ENCODE measurements at places on chromosomes 4 and X. TPM values are rescaled to one million over a fixed set of nuclear protein-coding genes. Genes with fewer than 3 reads are reported as not detected.

- DNase-seq = no peak
Measured at GRCh38 chrX:41870719-41871151, 52.6 kb downstream of the CASK start.

GRCh38 chr4:144340931-144341330 is 200.4 kb upstream of the GYPA start:
- DNase-seq = no peak

DNA sequence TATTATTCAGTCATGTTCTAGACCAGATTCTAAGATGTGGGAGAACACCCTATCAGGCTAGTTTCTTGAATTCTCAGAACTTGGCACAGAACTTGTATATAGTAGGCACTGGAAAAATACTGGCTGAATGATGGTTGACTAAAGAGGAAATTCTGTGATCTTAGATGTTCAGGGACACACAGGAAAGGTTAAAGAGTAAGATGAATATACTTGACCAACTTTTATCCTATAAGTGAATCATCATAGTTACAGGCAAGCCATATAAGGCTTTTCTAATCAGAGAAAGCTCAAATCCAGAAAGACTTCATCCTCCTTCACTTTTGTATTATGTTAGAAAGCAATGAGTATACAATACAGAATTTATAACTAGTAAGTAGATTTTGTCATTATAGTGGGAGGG is 53.8 kb downstream of the SEPTIN11 start:
- DNase-seq = no peak

DNA sequence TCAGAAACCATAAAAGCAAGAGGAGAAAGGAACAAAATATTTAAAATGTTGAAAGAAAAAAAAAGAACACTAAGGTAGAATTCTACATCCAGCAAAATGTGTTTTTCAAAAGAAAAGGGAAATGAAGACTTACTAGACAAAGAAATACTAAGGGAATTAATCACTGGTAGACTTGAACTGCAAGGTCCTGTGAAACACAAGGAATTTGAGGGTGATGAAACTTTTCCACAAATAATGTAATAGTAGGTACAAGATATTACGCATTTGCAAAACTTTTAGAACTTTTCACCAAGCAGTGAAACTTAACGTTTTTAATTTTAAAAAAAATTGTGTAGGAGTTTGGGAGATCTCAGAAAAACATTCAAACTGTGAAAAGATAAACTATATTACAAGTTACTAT is 180.3 kb upstream of the MAGEB16 start:
- no peak for DNase-seq

DNA sequence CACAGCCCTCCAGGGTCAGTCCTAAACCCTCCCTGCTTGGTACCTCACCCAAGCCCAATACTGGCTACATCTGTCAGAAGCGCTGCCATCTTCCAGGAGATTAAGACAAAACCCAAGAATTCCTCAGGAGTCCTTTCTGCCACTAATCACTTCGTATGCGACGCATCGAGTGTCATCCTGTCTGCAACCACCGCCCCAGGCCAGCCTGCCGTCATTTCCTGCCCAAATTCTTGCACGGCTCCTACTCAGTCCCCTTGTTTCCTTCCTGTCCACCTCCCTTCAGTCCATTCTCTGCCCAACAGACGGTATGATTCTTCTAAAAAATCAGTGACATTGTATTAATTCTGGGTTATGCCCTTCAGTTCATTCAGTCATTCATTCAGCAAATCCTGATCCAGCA is 113.6 kb downstream of the NFKB1 start:
- no peak for DNase-seq

DNA sequence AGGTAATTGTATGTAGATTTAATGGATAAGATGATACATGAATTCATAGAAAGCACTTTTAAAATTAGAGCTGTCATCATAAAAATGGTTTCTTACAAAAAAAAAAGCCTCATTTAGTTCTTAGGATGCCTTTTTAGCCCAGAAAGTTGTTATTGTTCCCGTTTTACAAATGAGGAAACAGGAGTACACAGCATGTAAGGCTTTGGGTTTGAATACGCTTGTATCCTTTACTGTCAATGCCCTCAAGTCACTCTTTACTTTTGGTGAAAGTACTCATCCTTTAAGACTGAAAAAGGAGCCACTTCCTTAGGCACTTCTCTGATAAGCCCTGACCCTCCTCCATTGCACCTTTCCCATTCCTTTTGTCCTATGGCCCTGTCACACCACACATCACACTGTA is 4.9 kb downstream of the EREG start:
- no peak for DNase-seq

- no peak for DNase-seq
Measured at GRCh38 chr4:16641971-16642370, 256.5 kb downstream of the LDB2 start.

- peak; percentile 66 for DNase-seq
Measured at GRCh38 chrX:47623540-47624027, 3.9 kb upstream of the SYN1 start.

- no peak for DNase-seq
Measured at GRCh38 chr4:54941994-54942552, 183.3 kb downstream of the KDR start.

DNA sequence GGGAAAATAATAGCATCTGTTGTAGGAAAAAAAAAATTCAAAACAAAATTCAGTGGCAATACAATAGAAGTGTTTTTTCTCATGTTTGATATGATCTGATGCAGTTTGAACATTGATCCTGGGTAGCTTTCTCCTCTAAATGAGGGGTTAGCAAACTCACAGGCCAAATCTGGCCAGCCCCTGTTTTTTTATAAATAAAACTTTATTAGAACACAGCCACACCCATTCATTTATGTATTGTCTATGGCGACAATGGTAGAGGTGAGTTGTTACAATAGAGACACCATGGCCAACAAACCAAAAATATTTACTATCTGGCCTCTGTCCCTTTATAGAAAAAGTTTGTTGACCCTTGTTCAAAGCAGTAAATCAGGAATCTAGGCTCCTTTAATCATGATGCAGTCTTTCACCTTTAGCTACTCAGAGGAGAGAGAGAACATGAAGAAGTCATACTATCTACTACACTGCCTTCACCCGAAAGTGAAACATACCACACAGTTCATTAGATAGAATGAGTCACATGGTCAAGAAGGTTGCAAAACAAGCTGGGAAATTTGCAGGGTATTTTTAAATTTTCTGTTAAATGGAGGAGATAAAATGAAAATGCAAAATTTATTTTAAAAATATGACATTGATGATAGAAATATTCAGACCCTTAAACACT is 186.6 kb upstream of the MAOA start:
- DNase-seq = no peak

DNA sequence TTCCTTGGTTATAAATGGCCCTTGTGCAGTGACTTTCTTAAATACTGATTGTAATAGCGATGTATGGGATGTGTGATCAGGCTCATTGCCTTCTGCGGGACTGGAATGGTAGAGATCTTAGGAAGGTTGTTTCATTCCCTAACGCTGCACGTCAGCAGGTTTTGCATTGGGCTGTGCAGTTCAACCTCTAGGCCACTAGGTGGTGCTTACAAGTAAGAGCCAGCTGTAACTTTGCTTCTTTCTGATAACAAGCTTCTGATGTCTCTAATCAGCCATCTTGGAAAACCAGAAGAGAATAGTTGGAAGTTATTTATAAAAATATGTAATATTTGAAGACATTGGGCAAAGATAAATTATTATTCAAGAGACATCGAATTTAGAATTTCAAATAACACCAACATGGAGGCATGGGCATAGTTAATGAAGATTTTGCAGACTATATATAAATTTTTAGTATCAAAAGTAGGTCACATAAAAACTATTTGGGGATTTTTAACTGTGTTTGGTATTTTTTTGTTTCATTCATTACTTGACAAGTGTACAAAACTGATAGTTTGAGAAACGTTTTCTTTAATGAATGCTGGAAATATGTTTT is 339.7 kb upstream of the PCDH7 start:
- DNase-seq = no peak

ODAPH gene
- total RNA-seq = not detected

SSX2B gene
- total RNA-seq = not detected

CUL4B gene
- 34.4 TPM for total RNA-seq
